ENCODE measurements at places on chromosomes 16 and 17. TPM values are rescaled to one million over a fixed set of nuclear protein-coding genes. Genes with fewer than 3 reads are reported as not detected.
A peak's percentile ranks its signal among the peaks of the same experiment; 100 is the strongest.

DNA sequence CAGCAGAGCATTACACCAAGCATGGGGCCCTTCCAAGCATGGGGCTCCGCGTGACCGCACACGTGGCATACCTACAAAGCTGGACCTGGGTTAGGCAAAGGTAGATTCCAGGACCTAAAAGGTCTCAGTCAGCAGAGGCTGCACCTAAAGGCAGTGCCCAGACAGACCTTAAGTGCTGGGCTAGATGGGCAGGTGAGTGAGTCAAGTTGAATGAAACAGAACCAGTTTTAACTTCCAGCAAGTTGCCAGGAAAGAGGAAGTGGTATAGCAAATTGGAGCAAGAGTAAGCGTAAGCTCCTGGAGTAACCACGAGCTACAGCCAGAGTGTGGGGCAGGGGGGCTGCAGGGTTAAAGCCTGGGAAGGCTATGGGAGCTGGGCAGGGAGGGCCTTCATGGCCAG lies 49.5 kb downstream of the SRCIN1 start:
- H3K4me1 ChIP-seq, result peaks cover 8% of the 10 kb centered on the region
- no peaks in the 10 kb centered on the region for H3K36me3 ChIP-seq
- no peak overlapping the region for H3K4me3 ChIP-seq
- H3K27ac ChIP-seq, result no peak overlapping the region

DNA sequence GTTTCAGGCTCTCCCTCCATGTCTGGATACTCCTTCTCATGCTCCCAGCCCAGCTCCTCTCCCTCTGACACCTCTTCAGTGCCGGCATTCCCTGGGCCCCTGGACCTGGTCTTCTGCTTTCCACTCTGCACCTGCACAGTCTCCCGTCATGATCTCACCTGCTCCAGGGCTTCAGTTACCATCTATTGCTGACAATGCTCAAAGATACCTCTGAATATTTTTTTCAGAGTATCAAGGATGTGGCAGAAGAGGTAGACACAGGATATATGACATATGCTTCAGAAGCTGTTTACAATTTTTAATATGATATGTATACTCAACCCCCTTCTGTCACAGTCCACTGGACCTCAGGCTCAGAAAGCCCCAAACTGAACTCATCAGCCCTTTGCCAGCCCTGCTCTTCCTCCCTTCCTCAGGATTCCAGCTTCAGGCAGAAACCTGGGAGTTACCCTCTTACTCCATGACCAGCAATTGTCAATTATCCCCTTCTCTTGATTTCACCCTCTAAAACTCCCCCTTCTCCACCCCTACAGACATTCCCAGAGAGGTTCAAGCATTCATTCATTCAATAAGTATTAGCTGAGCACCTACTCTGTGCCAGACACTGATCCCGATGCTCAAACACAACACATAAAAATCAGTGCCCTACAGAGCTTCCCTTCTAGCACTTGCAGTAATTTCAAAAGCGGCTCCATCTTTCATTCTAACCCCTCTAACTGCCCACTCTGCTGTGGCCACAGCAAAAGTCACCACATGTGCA lies 7.8 kb upstream of the MLLT6 start:
- H3K27me3 ChIP-seq, result no peaks in the 10 kb centered on the region
- H3K36me3 ChIP-seq, result no peaks in the 10 kb centered on the region
- no peak for DNase-seq
- peaks cover 13% of the 10 kb centered on the region for H3K4me1 ChIP-seq
- H3K4me3 ChIP-seq, result no peak overlapping the region
- H3K27ac ChIP-seq, result no peak overlapping the region

- no peak overlapping the region for H3K27ac ChIP-seq
- DNase-seq, result peak; percentile 49
- H3K36me3 ChIP-seq, result no peaks in the 10 kb centered on the region
- H3K4me1 ChIP-seq, result peaks cover 4% of the 10 kb centered on the region
- no peaks in the 10 kb centered on the region for H3K27me3 ChIP-seq
Measured at GRCh38 chr17:27878776-27879562, 14.2 kb downstream of the LYRM9 start.

DNA sequence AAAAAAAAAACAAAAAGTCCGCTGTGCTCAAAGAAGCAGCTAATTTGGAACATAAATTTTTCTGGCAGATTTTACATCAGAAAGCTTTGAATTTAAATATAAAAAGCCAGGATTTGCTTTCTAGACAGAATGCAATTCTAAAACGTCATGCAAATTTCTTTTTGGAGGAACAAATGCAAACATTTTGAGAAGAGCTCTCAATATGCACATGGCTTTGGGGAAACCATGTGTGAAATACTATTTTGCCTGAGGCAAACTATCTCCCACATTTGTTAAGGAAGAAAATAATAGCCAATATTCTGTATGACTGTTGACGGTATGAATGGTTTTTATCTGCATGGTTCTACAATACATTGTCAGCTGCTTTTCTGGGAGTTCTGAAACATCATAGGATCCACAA lies 320.0 kb upstream of the PSMD7 start:
- no peak for DNase-seq
- no peaks in the 10 kb centered on the region for H3K36me3 ChIP-seq
- no peak overlapping the region for H3K27ac ChIP-seq
- H3K27me3 ChIP-seq, result no peaks in the 10 kb centered on the region

DNA sequence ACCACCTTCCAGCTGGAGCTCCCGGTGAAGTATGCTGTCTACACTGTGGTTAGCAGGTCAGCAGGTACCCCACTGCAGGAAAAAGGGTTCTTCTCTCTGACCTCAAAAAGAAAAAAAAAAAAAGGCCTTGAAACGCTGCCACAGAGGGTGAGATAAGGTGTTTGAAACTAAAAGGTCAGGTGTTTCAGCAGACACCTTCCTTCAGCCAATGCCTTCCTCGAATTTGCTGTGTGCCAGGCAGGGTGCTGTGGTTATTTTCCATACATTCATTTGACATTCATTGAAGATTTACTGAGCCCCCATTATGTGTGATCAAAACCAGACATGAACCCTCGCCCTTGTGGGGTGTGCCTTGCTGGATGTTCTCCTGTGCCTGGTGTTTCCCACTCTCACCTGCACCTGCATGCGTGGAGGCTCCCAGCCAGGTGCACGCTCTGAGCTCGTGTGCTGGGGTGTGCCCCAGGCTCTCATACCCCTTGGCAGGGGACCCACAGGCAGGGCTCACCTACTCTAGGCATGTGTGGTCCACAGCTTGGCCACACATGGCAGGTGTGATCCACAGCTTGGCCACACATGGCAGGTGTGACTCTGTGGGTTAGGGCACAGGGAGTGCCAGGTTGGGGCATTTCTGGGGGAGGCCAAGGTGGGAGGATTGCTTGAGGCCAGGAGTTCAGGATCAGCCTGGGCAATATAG lies 15.8 kb upstream of the ITGAD start:
- H3K27ac ChIP-seq, result no peak overlapping the region
- no peak overlapping the region for H3K4me3 ChIP-seq
- H3K4me1 ChIP-seq, result no peaks in the 10 kb centered on the region
- H3K36me3 ChIP-seq, result no peaks in the 10 kb centered on the region
- H3K27me3 ChIP-seq, result no peaks in the 10 kb centered on the region

GRCh38 chr16:70804734-70805169 lies 3.8 kb upstream of the VAC14 start:
- peaks cover 4% of the 10 kb centered on the region for H3K4me1 ChIP-seq
- H3K36me3 ChIP-seq, result no peaks in the 10 kb centered on the region
- no peaks in the 10 kb centered on the region for H3K27me3 ChIP-seq
- no peak overlapping the region for H3K4me3 ChIP-seq
- no peak overlapping the region for H3K27ac ChIP-seq

- no peaks in the 10 kb centered on the region for H3K36me3 ChIP-seq
- no peak overlapping the region for H3K27ac ChIP-seq
- H3K27me3 ChIP-seq, result no peaks in the 10 kb centered on the region
Measured at GRCh38 chr17:66172691-66173223, 19.2 kb downstream of the CEP112 start.

DNA sequence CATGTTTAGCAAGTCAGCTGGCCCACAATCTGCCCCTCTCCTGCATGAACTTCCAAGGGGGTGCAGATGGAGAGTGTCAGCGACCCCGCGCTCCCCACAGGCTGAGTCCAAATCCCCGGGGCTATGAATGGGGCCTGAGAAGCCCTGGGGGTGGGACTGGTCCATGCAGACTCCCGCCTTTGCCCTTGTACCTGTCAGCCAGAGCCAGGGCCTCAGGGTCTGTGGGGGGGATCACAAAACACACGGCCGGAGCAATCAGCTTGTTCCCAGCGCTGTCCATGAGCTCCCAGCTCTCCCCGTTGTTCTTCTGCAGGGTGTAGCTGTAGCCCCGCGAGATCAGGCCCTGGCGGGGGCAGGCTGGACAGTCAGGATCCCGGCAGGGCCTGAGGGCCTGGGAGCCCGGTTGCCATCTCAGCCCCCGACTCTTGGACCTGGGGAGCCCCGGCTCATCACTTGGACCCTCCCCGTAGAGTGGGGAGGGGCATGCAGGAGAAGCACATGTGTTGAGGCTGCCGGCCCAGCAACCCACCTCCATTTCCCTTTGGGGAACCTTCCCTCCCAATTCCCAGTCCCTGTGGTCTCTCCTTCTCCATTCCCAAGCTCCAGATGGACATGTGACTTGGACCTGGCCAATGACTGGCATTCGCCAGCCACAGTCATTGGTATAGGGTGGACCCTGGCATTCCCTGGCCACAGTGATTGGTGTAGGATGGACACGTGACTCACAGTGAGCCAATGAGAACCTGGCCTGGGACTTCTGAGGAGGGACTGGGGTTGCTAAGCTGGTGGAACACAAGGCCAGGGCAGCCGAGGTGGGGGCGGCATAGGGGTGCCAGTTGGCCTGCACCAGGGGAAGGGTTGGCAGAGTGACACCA lies 42.4 kb downstream of the PPL start:
- H3K27ac ChIP-seq, result no peak overlapping the region
- H3K36me3 ChIP-seq, result no peaks in the 10 kb centered on the region
- no peak for DNase-seq
- peaks cover 12% of the 10 kb centered on the region for H3K4me1 ChIP-seq

DNA sequence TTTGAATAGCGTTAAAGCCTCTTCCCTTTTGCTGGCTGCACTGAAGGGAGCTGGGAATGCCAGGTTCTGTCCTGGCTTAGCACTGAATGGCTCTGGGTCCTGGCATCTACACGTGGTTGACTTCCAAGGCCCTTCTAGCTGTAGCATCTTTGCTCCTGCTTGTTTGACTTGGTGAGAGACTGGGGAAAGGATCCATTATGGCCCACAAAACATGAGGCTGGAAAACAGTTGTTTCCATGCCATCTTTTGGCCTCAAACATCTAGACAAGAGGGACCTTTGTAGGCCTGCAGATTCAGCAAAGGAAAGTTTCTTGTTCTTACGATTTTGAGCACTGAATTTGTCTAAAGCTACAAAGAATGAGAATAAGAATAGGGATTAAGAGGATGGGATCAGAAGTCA lies 32.5 kb downstream of the EPN2 start:
- no peaks in the 10 kb centered on the region for H3K27me3 ChIP-seq
- no peak overlapping the region for H3K4me3 ChIP-seq
- H3K4me1 ChIP-seq, result peaks cover 9% of the 10 kb centered on the region
- H3K27ac ChIP-seq, result no peak overlapping the region
- H3K36me3 ChIP-seq, result no peaks in the 10 kb centered on the region

- H3K27me3 ChIP-seq, result no peaks in the 10 kb centered on the region
- no peak for DNase-seq
- H3K27ac ChIP-seq, result no peak overlapping the region
- no peak overlapping the region for H3K4me3 ChIP-seq
Measured at GRCh38 chr16:27646806-27647205, 96.9 kb downstream of the KATNIP start.

CACNG3 gene
- total RNA-seq, result not detected

DNA sequence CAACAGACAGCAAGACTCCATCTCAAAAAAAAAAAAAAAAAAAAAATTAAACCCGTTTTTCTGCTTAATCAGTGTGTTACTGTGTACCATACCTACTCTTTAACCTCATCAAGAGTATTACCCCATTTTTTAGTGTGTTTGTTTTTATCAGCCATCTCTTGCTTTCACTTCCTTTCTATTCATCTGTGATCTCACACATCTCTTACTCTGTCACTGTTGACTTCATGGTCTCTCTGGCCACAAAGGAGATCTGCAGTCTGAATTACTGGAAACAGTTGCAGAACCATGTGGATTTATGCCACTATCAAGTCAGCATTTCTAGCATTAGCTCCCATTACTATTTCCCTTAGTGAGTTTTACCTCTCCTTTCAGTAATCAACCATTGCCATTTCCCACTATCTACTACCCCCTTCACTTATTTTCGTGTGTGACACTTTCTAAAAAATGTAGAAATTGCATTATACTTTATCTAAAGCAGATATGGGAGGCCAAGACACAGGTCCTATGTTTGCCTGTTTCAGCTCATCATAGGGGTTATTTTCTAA lies 20.1 kb downstream of the NDEL1 start:
- no peaks in the 10 kb centered on the region for H3K27me3 ChIP-seq
- H3K4me3 ChIP-seq, result no peak overlapping the region

DNA sequence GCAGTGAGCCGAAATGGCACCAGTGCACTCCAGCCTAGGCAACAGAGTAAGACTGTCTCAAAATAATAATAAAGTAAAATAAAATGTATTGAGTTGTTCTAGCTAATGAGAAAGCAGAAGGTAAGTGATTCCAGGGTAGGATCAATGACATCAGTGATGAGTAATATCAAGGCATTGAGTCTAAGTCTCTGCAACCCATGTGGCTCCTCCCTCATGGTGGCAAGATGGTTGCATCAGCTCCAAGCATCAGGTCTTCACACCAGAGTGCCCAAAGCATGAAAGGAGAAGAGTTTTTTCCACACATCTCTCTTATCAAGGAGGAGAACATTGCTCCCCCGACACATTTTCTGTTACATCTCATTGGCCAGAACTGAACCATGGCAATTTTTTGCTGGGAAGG lies 34.8 kb upstream of the GAS7 start:
- no peaks in the 10 kb centered on the region for H3K4me1 ChIP-seq
- H3K4me3 ChIP-seq, result no peak overlapping the region
- H3K27me3 ChIP-seq, result no peaks in the 10 kb centered on the region

DNA sequence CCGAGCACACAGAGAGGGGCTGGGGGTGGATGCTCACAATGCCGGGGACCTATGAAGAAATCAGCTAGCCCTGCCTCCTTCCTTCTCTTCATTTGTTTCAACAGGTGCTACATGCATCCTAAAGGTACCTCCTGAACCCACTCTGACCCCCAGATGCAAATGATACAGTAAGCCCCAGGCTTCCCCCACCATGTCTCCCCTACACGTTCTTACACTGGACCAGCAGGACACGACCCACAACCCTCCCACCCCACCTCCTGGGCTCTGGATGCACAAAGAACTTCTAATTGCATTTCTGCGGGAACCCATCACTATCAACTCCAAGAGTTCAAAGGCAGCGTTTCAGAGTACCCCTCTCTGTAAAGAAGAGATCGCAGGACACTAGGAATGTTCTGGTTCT lies 2.1 kb downstream of the XYLT1 start:
- no peaks in the 10 kb centered on the region for H3K4me1 ChIP-seq
- no peak for DNase-seq
- H3K27me3 ChIP-seq, result no peaks in the 10 kb centered on the region

SLC22A31 gene
- total RNA-seq, result 2.7 TPM

- no peaks in the 10 kb centered on the region for H3K27me3 ChIP-seq
- no peak overlapping the region for H3K27ac ChIP-seq
- DNase-seq, result no peak
- no peak overlapping the region for H3K4me3 ChIP-seq
Measured at GRCh38 chr17:74089869-74090464, 113.5 kb upstream of the RPL38 start.

GRCh38 chr16:53905028-53905427 lies 201.1 kb downstream of the FTO start:
- H3K4me3 ChIP-seq, result no peak overlapping the region
- H3K27me3 ChIP-seq, result no peaks in the 10 kb centered on the region
- H3K4me1 ChIP-seq, result no peaks in the 10 kb centered on the region
- no peak overlapping the region for H3K27ac ChIP-seq
- no peak for DNase-seq

CDIP1 gene
- 32.6 TPM for total RNA-seq

GRCh38 chr17:76139801-76140660 lies 1.0 kb downstream of the FOXJ1 start:
- peaks cover 4% of the 10 kb centered on the region for H3K4me1 ChIP-seq
- H3K27me3 ChIP-seq, result peaks cover 2% of the 10 kb centered on the region
- H3K36me3 ChIP-seq, result no peaks in the 10 kb centered on the region
- no peak overlapping the region for H3K27ac ChIP-seq

MEOX1 gene
- 1.0 TPM for total RNA-seq

Data from ovary (tissue), 10 donors.